Small intestine (tissue), 16 donors: ENCODE measurements at places on chromosomes 11 and 22. TPM values are rescaled to one million over a fixed set of nuclear protein-coding genes. Genes with fewer than 3 reads are reported as not detected.

Gene FXYD2
- polyA plus RNA-seq = 136 TPM

Gene SLC29A2
- 0.89 TPM for polyA plus RNA-seq

Gene SORL1
- 6.5 TPM for polyA plus RNA-seq

Gene TSGA10IP
- not detected for polyA plus RNA-seq

Gene DCHS1
- polyA plus RNA-seq = 7.0 TPM

DNA sequence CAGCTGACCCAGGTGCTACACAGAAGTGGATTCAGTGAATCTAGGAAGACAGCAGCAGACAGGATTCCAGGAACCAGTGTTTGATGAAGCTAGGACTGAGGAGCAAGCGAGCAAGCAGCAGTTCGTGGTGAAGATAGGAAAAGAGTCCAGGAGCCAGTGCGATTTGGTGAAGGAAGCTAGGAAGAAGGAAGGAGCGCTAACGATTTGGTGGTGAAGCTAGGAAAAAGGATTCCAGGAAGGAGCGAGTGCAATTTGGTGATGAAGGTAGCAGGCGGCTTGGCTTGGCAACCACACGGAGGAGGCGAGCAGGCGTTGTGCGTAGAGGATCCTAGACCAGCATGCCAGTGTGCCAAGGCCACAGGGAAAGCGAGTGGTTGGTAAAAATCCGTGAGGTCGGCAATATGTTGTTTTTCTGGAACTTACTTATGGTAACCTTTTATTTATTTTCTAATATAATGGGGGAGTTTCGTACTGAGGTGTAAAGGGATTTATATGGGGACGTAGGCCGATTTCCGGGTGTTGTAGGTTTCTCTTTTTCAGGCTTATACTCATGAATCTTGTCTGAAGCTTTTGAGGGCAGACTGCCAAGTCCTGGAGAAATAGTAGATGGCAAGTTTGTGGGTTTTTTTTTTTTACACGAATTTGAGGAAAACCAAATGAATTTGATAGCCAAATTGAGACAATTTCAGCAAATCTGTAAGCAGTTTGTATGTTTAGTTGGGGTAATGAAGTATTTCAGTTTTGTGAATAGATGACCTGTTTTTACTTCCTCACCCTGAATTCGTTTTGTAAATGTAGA, 1.7 kb downstream of the MALAT1 start:
- H3K36me3 ChIP-seq = peaks cover 25% of the 10 kb centered on the region
- DNase-seq = peak; percentile 63
- H3K27ac ChIP-seq = peak overlapping the region; percentile 95
- peaks cover 20% of the 10 kb centered on the region for H3K4me1 ChIP-seq
- peak overlapping the region; percentile 73 for H3K4me3 ChIP-seq

DNA sequence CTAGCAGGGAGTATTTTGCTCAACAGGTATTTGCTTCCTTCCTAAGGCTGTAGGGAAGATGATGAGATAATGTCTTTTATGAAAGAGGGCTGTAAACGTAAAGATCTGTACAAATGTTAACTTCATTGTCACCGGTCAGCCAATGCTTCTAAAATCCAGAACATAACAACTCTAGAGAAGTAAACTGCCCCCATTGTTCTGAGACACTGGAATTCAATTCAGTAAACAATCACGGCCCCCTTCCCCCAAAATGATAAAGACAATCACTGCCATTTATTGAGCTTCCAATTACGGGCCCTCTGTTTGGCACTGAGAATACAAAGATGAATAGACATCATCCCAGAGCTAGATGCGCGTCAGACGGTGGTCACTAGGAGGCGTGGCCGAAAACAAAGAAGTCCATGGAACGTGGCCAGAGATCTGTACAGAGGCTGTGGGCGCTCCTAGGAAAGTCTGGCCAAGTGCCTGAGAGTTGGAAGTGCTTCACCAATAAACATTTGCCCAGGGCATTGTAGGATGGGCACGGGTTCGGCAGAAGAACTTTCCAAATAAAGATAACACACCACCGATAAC, 576 bp downstream of the TMEM258 start:
- DNase-seq = peak; percentile 86
- peaks cover 15% of the 10 kb centered on the region for H3K4me1 ChIP-seq
- H3K4me3 ChIP-seq = peak overlapping the region; percentile 56
- no peaks in the 10 kb centered on the region for H3K27me3 ChIP-seq

- H3K4me1 ChIP-seq = peaks cover 33% of the 10 kb centered on the region
- peaks cover 3% of the 10 kb centered on the region for H3K27me3 ChIP-seq
- H3K4me3 ChIP-seq = no peak overlapping the region
- H3K27ac ChIP-seq = no peak overlapping the region
- no peak for DNase-seq
- H3K36me3 ChIP-seq = no peaks in the 10 kb centered on the region
Observed at GRCh38 chr11:134988495-134988894, 576.5 kb upstream of the B3GAT1 start.

DNA sequence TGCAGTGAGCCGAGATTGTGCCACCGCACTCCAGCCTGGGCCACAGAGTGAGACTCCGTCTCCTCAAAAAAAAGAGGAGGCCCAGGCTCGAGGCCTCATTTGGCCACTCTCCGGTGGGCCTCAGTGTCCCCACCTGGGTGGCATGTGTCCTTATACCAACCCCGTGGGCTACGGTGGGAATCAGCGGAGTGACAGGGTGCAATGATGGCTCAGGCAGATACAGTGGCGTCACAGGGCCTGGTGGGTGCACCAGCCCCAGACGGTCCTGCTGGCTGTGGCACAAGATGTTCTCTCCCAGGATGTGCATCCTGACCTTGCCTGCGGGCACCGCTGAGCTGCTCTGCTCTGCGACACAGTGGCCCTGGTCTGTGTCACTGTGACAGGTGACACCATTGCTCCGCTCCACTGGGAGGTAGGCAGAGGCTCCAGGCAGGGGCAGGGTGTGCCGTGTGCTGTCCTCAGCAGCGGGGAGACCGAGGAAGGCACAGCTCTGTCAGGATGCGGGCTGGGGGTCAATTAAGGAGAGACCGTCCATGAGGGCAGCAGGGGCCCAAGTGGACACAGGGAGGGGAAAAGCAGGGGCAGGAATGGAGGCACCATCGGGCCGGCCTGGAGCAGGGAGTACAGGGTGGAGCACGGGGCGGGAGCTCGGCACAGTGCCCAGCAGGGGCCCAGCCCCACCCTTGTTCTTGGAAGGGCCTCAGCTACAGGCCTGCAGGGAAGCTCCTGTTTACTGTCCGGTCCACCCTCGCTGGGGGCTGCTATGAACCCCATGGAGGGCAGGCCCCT, 21.7 kb upstream of the TH start:
- H3K36me3 ChIP-seq = no peaks in the 10 kb centered on the region
- H3K27ac ChIP-seq = no peak overlapping the region
- peak; percentile 36 for DNase-seq
- H3K4me3 ChIP-seq = no peak overlapping the region
